ENCODE measurements at places on chromosomes 5 and 9. TPM values are rescaled to one million over a fixed set of nuclear protein-coding genes. Genes with fewer than 3 reads are reported as not detected.
A peak's percentile ranks its signal among the peaks of the same experiment; 100 is the strongest.

GRCh38 chr5:148991566-148991965, 71.3 kb downstream of the SH3TC2 start:
- DNase-seq = no peak

DNA sequence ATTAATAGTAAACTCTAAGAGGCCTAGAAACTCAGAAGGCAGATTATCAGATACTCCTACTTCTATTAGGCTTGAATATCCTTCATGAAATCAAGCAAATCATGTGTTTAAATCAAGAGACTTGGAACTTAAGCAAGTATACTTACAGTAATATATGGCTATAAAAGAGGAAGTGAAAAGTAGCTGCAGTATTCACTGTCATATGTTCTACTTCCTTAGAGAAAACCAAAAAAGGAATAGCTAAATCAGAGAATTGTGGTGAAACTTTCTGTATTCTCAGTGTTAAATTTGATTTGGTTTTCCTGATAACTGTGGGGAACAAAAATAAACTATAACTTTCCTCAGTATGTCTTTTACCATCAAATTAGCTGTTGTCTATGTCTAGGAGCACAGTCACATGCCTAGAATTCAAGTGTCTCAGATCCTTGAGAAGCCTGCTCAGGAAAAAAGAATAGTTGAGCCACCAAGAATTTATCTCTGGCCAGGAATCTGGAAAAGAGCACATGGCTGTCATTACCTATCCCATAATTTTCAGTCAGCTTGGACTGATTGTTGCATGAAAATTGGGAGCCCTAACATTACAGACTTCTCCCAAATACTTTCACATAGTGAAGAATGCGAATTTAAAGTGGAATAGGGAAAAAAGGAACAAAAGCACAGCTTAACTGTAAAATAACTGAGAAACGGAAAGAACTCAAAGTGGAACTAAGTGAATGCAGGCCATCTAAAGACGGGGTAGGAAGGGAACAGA, 1.7 kb downstream of the FKBP15 start:
- no peak for DNase-seq

Gene FOCAD
- polyA plus RNA-seq = 49.7 TPM

- no peak for DNase-seq
These were observed 110.3 kb downstream of the VAV2 start for GRCh38 chr9:133881671-133882381.

DNA sequence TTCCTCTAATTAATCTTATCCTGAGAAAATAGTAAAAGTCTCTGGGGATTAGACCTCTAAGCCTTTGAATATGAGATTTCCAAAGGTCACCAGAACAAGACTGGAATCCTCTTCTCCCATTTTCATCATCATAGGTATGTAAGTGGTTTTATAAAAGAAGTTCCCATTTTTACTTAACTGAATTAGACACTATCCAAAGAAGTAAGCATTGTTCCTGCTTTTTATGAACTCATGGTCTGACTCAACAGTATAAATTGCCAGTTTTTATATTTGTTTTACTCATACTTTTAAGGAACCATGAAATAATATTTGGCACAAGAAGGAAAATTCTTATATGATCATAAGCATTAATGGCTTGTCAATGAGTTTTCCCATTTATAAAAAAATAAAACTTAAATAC, 167.1 kb upstream of the ADRA1B start:
- DNase-seq = no peak

Gene HMCN2
- polyA plus RNA-seq = under 0.01 TPM

Gene CARTPT
- polyA plus RNA-seq = not detected

Gene NUTM2F
- polyA plus RNA-seq = not detected

Gene IFNA2
- not detected for polyA plus RNA-seq

- no peak for DNase-seq
These were observed 30.0 kb downstream of the CARD6 start for GRCh38 chr5:40871177-40871576.

- no peak for DNase-seq
These were observed 75.4 kb downstream of the LRRC70 start for GRCh38 chr5:62653864-62654575.

- no peak for DNase-seq
These were observed 393.7 kb upstream of the PDE4D start for GRCh38 chr5:60287174-60287771.

- no peak for DNase-seq
These were observed 665.5 kb upstream of the ZNF608 start for GRCh38 chr5:125411744-125412560.

- no peak for DNase-seq
These were observed 154.6 kb downstream of the PIK3R1 start for GRCh38 chr5:68370196-68370595.

Gene FAM221B
- not detected for polyA plus RNA-seq

GRCh38 chr9:33942471-33943083, 106.1 kb downstream of the UBAP2 start:
- peak; percentile 72 for DNase-seq

Gene EIF4E1B
- not detected for polyA plus RNA-seq

Gene PTPDC1
- polyA plus RNA-seq = 6.0 TPM

DNA sequence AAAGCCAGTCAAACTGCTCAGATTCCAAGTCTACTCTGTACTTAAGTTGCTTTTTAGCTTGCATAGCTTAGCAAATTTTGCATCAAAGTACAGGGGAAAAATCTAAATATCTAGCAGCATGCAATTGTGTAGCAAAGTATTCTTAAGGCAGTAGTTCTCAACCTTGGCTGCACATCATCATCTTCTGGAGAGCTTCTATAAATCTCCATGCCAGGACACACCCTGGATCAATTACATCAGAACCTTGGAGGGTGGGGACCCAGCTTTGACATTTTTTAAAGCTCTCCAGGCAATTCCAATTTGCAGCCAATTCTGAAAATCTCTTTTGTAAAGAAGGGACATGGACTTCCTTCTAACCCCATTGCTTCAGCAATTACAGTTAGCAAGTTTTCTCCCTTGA, 187.5 kb downstream of the SNCAIP start:
- DNase-seq = no peak

- no peak for DNase-seq
These were observed 34.3 kb upstream of the ZNF354B start for GRCh38 chr5:178825444-178825843.

DNA sequence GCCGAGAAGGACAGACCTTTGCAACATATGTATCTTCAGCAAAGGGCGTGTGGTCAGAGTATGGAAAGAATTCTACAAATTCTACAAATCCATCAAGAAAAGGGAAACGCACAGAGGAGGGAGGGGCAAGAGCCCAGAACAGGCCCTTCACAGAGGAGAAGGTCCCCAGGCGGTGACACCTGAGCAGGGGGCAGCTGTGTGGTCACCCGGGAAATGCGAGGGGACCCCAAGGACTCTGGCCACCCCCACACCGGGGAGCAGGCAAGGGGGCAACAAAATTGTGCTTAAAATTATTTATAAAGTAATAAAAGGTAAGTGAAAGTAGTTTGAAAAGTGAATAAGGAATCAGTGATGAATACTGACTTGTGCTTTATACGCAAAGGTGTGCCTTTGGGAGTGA, 17.6 kb downstream of the NACC2 start:
- no peak for DNase-seq

DNA sequence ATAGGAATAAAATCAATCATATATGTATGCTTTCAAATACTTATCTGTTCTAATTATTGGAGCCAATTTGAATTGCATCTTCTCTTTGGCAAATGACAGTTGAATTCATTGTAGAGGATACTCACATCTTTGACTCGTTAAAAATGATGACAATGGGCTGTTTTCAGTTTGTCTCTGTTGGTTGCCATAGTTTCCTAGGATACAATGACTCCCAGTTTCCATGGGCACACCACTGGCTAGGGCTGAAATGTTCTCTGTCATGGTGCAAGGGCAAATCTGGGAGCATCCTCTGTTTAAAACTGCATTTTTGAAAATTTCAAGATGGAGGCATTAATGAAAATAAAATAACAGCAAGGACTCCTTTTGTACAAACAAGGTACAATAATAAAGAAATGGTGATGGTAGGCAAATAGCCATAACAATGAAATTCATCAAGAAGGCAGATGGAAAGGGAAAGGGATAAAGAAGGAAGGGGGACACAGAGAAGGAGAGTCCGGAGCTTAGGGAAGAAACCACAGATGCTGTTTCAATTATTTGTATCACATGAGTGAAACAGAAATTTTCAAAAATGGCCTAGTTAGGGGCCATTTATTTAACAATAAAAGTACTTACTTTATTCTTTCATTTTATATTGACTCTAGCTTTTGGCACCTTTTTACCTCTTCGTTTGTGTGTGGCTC, 378.8 kb upstream of the SEMA6A start:
- DNase-seq = no peak

GRCh38 chr9:36893911-36894310, 140.2 kb downstream of the PAX5 start:
- no peak for DNase-seq

DNA sequence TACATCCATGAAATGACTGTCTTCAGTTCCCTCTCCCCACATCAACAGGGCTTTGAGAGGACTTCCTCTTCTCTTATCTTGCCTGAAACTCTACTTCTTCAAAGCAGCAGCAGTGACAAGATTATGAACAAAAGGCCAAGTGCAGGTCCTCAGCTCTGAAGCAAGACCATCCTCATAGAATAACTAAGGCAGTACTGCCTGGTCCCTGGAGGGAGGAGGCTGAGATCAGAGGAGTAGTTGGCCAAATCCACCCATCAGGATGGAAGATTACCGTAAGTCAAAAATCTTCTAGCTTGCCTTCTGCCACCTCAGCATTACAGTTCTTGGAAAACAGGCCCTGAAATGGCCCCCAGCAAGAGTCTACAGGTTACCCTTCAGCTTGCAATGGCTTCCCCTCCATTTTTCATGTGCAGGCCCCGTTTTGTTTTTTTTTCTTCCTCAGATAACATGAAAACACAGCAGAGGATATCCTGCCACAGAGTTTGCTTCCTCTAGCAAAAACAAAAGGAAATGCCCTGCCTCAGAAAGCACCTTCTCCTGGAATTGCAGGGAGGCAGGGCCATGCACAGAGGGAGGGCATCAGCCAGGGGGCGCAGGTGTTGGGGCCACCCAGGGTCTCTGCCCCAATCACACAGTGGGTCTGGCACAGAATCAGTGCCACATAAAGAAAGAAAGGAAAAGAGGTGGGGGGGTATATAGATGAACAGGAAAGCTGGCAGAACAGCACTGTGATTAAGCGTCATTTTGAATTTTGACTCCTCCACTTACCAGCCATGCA, 40.0 kb downstream of the KLHL3 start:
- no peak for DNase-seq

Gene SPATA31D4
- not detected for polyA plus RNA-seq

Gene CA9
- polyA plus RNA-seq = 1.3 TPM

- DNase-seq = no peak
These were observed 2.4 kb upstream of the FAM78A start for GRCh38 chr9:131278702-131279111.

- DNase-seq = no peak
These were observed 10.0 kb downstream of the DIPK1B start for GRCh38 chr9:136722093-136722968.

DNA sequence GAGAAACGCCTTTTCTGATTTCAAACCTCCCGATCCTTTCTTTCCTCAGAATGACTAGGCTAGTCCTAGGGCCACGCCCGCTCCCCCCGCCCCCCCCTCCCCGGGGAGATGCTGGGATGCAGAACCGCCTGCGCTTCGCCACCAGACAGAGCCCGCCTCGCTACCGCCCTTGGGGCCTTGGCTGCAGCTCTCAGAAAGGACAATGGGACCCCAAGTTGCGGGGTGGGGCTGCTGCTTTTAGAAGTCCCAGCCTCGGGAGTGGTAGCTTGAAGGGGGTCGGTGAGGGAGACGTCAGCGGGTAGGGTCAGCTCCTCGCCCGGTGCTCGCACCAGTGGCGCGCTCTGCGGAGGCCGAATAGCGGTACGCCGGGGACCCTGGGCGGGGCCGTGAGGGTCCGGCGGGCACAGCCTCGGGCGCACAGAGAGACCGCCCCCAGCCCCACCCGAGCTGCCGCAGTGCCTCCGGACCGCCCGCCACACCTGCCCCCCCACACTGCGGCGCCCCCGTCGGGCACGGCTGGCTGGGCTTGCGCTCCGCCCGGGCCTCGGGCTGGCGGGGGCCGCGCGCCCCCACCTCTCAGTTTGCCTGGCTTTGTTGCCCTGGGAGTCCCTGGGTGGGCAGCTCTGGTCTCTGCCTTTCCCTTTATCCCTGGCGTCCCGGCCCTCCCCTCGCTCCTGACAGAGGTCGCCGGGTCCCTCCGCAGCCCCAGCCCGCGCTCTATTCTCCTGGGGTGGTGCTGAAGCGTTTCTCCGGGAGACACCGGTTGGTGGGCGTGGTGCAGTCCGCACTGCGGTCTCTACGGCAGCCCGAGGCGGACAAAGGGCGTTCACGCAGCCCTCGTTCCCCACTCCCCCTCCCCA, 1.2 kb downstream of the MAP1B start:
- DNase-seq = no peak

Gene PKD2L2
- not detected for polyA plus RNA-seq

GRCh38 chr5:121273833-121274433, 577.7 kb upstream of the FTMT start:
- peak; percentile 60 for DNase-seq

All from AG04450 (cell line).